ENCODE measurements at places on chromosomes 16 and 17. TPM values are rescaled to one million over a fixed set of nuclear protein-coding genes. Genes with fewer than 3 reads are reported as not detected.

Gene SBK1
- total RNA-seq: 2.4 TPM

Gene TLCD2
- 7.0 TPM for total RNA-seq

Gene SYNGR3
- 15.2 TPM for total RNA-seq

Gene SOCS1
- total RNA-seq: 4.8 TPM

Gene ATP1B2
- 0.08 TPM for total RNA-seq

- H3K36me3 ChIP-seq: no peaks in the 10 kb centered on the region
- no peaks in the 10 kb centered on the region for H3K27me3 ChIP-seq
- H3K27ac ChIP-seq: no peak overlapping the region
- DNase-seq: no peak
- no peaks in the 10 kb centered on the region for H3K4me1 ChIP-seq
- no peak overlapping the region for H3K4me3 ChIP-seq
Measured at GRCh38 chr16:66481943-66482390, 54.9 kb downstream of the BEAN1 start.

DNA sequence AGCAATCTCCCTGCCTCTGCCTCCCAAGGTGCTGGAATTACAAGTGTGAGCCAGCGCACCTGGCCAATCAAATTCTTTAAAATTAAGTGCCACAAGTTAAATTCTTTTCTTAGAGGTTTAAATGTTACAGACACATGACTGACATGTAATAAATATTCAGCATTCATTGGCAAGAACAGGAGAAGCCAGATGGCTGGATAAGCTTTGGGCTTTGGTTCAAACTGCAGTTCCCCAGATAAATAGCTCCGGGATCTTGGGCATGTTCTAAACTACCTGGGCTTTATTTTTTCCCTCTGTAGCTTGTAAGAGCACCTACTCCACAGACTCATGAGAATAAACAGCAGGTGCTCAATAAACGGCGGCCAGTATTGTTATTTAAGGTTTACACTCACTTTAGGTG lies 34.1 kb downstream of the ABAT start:
- H3K27me3 ChIP-seq: no peaks in the 10 kb centered on the region
- DNase-seq: no peak
- no peaks in the 10 kb centered on the region for H3K36me3 ChIP-seq
- H3K4me1 ChIP-seq: no peaks in the 10 kb centered on the region

DNA sequence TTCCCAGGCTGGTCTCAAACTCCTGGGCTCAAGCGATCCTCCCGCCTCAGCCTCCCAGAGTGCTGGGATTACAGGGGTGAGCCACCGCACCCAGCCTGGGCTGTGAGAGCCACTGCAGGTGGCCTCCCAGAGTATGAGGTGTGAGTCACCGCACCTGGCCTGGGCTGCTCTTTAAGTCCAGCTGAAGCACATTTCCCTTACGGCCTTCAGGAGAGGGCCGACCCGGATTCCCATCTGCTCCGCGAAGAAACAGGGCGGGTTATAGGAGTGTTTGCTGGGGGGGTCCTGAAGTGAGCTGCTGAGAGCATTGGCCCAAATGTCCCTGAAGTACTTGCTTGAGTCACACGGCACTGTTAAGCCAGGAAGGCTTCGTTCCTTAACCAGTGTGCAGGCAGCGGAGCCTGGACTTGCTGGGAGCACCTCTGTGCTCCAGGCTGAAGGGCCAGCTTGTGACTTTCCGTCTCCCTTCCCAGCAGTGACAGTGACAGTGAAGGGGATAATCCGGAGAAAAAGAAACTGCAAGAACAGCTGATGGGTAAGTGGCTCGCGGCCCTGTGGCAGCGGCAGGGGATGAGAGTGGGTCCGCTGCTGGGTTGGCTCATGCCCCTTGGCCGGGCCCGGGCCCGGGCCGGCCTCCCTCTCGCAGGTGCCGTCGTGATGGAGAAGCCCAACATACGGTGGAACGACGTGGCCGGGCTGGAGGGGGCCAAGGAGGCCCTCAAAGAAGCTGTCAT lies 7.2 kb downstream of the VPS4A start:
- no peaks in the 10 kb centered on the region for H3K27me3 ChIP-seq
- no peaks in the 10 kb centered on the region for H3K36me3 ChIP-seq
- DNase-seq: no peak
- H3K27ac ChIP-seq: no peak overlapping the region

DNA sequence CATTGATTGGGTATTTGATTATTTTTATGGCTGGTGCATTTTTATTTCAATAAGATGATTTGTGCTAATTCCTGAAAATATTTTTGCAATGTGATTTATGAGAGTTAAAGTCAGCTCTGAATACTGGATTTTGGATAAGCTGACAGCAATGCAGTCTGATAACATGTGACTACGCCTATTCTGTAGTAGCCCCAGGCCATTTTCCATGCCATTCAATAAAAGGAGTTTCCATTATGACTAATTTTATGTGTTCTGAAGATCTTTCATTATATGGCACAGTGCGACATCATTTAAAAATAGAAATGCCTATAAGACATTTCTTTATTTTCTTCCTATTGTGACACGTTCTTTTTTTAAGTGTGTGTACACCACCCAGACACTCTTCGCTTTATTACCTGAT lies 46.3 kb downstream of the KCNJ2 start:
- no peaks in the 10 kb centered on the region for H3K36me3 ChIP-seq
- H3K27ac ChIP-seq: no peak overlapping the region
- DNase-seq: no peak
- H3K4me1 ChIP-seq: no peaks in the 10 kb centered on the region
- no peak overlapping the region for H3K4me3 ChIP-seq

- H3K27ac ChIP-seq: no peak overlapping the region
- no peaks in the 10 kb centered on the region for H3K36me3 ChIP-seq
- H3K4me3 ChIP-seq: no peak overlapping the region
- no peaks in the 10 kb centered on the region for H3K27me3 ChIP-seq
- H3K4me1 ChIP-seq: no peaks in the 10 kb centered on the region
Measured at GRCh38 chr16:88881007-88881615, 14.7 kb upstream of the PABPN1L start.

DNA sequence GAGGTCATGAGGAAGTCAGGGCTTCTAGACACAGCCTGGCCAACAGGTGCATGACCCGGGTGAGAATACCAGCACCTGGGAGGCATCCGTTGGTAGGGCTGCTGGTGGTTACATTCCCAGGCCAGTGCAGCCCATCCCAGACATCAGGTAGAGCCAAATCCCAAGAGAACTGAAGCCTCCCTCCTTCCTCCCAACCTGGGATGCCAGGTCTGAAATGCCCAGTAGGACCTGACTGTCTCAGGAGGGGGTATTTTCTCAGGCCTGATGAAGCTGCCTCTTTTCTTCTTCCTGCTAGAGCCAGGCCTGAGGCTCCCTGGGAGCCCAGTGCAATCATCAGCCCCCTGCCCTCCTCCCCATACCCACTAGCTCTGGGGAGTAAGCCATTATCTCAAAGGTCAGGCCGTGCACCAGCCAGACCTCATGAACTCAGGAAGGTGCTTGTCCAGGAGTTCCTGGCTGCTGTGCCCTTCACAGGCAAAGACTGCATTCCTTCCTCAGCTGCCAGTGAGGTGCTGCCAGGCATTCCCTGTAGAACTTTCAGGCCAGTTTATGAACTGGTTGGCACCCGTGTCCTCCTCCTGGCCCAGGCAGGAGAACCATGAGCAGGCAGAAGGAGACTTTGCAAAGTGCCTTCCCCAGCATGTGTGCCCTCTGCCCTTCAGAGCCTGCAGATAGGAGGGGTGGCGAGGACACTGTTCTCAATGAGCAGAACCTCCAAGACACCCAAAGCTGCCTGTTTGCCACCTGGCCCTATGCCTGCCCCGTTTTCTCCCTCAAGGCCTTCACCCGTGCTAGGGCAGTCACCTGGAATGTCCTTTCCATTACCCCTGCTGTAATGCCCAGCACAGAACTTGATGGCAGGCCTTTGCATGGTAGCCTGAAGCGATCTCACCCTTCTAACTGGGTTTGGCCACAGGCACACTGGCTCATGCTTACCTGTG lies 7.6 kb downstream of the TBX2 start:
- no peak for DNase-seq
- H3K36me3 ChIP-seq: no peaks in the 10 kb centered on the region
- no peaks in the 10 kb centered on the region for H3K27me3 ChIP-seq

DNA sequence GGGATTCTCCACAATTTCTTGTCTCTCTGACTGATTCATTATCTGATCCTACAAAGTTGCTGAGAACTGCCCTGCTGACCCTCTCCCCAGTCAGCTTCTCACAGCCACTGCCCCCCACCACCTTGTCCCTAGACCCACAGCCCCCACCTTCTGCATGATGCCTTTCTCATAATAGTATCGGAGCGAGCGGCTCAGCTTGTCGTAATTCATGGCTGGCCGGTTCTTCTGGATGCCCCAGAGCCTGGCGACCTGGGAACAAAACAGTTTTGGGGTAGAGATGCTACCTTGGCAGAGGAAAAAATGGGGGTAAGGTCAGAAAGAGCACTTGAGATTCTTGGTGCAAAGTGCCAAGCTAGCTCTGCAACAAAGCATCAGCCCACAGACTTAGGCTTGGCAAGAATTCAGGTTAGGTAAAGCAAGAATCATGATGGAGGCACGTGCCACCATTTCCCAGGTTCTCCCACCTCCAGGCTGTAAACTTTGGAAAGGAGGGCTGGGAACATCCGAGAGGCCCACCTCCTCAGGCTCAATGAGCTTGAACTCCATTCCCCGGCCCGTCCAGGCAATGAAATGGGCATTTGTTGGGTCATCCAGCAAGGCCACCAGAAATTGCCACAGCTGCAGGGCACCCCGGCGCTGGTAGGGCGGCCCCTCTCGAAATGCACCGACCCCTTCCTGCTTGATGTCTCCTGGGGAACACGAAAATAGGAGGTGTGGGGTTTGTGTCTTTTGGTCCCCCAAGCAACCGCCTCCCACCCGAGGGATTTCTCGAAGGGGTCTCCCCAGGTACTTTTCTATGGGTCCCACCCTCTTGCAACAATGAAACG lies 16.9 kb downstream of the ETV4 start:
- no peaks in the 10 kb centered on the region for H3K27me3 ChIP-seq
- H3K27ac ChIP-seq: no peak overlapping the region
- no peaks in the 10 kb centered on the region for H3K4me1 ChIP-seq
- no peaks in the 10 kb centered on the region for H3K36me3 ChIP-seq
- H3K4me3 ChIP-seq: no peak overlapping the region
- DNase-seq: no peak

DNA sequence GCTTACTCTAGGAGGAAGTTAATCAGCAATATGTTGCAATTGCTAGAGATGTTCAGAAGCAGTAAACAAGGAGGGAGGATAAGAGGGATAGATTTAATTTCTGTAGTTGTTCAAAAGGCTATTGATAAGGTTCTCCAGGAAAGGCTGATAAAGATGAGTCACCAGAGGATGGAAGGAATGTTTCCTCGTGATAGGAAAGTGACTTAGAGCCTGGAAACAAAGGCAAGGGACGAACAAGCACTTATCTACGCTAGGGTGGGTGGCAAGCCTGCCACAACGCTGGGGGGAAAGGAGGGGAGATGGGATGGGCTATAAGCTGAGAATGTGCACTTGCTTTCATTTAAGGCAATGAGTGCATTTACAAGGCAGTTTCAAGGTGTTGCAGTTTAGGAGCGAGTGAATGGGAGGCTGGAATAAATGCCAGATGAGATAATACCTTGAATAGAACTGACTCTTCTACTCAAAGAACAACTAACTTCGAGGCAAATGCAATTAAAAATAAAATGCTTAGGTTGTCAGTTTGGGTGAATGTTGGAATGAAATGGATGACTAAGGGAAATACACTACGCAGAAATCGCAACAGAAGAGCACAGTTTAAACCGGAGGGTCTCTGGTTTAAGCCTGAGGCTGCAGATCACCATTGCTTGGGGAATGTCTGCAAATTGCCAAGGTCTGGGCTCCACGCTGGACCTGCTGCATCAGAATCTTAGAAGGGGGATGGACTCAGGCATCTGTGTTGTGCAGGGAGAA lies 76.0 kb upstream of the RBBP6 start:
- H3K27me3 ChIP-seq: no peaks in the 10 kb centered on the region
- H3K27ac ChIP-seq: no peak overlapping the region
- H3K4me3 ChIP-seq: no peak overlapping the region
- no peaks in the 10 kb centered on the region for H3K4me1 ChIP-seq

- no peaks in the 10 kb centered on the region for H3K27me3 ChIP-seq
- H3K36me3 ChIP-seq: no peaks in the 10 kb centered on the region
- no peak for DNase-seq
- H3K27ac ChIP-seq: no peak overlapping the region
- H3K4me3 ChIP-seq: no peak overlapping the region
Measured at GRCh38 chr16:59013930-59014329, 279.8 kb upstream of the GOT2 start.

GRCh38 chr17:79549141-79549915 lies 61.5 kb downstream of the RBFOX3 start:
- no peak overlapping the region for H3K4me3 ChIP-seq
- no peaks in the 10 kb centered on the region for H3K36me3 ChIP-seq
- peaks cover 9% of the 10 kb centered on the region for H3K27me3 ChIP-seq
- H3K27ac ChIP-seq: no peak overlapping the region
- DNase-seq: no peak
- H3K4me1 ChIP-seq: no peaks in the 10 kb centered on the region

DNA sequence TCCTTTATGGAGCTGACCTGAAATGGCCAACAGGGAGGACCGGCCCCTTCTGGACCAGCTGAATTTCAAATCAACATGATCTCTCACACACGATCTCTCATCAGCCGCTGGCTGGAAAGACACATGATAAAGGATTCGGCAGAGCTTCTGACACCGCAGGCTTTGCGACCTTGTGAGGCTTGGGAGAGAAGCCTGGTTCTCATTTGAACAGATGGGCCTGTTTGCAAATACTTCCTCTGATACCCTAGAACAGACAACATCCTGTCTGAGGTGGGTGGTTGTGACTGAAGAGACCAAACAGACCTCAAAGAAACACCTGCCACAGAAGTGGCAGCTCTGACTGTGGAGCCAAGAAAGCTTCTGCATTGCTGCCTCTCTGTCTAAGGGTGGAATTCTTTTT lies 77.9 kb upstream of the SDK2 start:
- H3K4me1 ChIP-seq: no peaks in the 10 kb centered on the region
- H3K36me3 ChIP-seq: no peaks in the 10 kb centered on the region
- no peak overlapping the region for H3K27ac ChIP-seq
- DNase-seq: no peak

DNA sequence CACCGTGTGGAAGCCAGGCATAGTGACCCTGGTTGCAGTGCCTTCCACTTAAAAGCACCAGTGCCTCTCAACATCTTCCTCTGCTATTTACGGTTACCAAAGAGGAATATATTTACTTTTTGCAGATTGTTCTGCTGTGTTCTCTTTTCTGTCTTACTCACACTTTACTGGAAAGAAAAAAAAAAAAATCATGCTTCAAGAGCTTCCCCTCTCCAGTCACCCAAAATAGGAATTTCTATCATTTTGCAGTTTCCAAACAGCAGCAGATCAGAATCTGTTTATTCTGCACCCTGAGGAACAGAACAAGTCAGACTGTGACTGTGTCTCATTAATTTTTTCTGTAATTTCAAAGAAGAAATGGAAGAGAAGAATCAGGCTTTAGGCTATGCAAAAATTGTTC lies 96.1 kb downstream of the KCNJ2 start:
- H3K4me3 ChIP-seq: no peak overlapping the region
- H3K36me3 ChIP-seq: no peaks in the 10 kb centered on the region
- no peaks in the 10 kb centered on the region for H3K4me1 ChIP-seq
- no peak for DNase-seq

GRCh38 chr17:14301279-14302090 lies 604 bp downstream of the HS3ST3B1 start:
- H3K27me3 ChIP-seq: peaks cover 9% of the 10 kb centered on the region
- H3K27ac ChIP-seq: no peak overlapping the region
- DNase-seq: no peak
- H3K4me1 ChIP-seq: no peaks in the 10 kb centered on the region
